ENCODE measurements at places on chromosomes 13 and 19. TPM values are rescaled to one million over a fixed set of nuclear protein-coding genes. Genes with fewer than 3 reads are reported as not detected.

Gene LILRB4
- not detected for total RNA-seq

Gene SLC5A5
- not detected for total RNA-seq

Gene GPC6
- 4.1 TPM for total RNA-seq

Gene ZNF610
- 0.33 TPM for total RNA-seq

Gene ZNF85
- 7.2 TPM for total RNA-seq

Gene GZMM
- 0.37 TPM for total RNA-seq

Gene NLRP9
- not detected for total RNA-seq

Gene SLC25A15
- total RNA-seq: 19.5 TPM

Gene ANGPTL8
- total RNA-seq: not detected

Gene IGFL1
- 0.37 TPM for total RNA-seq

Gene DCLK1
- total RNA-seq: not detected

Gene SIGLEC5
- total RNA-seq: not detected

Gene FAM216B
- not detected for total RNA-seq

Gene ELL
- total RNA-seq: 16.2 TPM

Gene FCHO1
- 4.1 TPM for total RNA-seq

Gene OR7C1
- not detected for total RNA-seq

Gene C19orf85
- not detected for total RNA-seq

Measured in airway epithelial cell (primary cell).